Stimulated activated CD8-positive, alpha-beta memory T cell treated with anti-CD3 and anti-CD28 coated beads, Interleukin-7, amount 100 ng/mL, for 24 hours (primary cell): ENCODE measurements at places on chromosomes 2 and 18.

DNA sequence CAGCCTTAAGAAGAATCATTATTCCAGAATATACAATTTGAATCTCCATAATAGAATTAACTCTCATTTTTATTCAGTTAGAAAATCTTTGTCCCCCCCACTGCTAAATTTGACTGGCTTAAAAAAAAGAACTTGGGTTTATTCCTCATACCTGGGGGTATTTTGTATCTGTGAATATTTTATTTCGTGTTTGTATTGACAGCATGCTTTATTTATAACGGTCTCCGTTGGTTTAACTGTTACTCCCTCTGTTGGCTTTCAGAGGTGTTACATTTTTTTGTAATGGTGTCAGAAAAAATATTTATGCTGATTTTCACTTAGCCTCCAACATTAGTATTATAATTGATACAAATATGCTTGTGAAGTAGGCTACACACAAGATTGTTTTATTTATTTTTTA is 109.1 kb downstream of the HAUS1 start:
- DNase-seq = no peak

- no peak for DNase-seq
Measured at GRCh38 chr2:6554466-6554865, 311.2 kb downstream of the CMPK2 start.

DNA sequence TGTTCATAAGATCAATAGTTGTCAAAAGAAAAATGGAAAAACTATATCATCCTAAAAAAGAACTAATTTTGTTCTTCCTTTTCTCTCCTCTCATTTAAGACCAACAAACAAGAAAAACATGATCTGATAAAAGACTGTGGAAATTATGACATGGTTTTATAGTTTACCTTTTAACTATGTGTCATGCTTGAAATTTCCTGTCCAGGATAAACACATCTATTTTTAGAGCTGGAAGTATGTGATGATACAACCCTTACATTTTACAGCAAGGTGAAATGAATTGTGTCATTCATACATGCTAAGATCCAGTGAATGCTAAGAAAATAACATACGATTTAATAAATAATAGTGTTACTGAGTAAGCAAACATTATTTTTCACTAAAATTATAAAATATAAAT is 89.9 kb downstream of the GULP1 start:
- DNase-seq = no peak

DNA sequence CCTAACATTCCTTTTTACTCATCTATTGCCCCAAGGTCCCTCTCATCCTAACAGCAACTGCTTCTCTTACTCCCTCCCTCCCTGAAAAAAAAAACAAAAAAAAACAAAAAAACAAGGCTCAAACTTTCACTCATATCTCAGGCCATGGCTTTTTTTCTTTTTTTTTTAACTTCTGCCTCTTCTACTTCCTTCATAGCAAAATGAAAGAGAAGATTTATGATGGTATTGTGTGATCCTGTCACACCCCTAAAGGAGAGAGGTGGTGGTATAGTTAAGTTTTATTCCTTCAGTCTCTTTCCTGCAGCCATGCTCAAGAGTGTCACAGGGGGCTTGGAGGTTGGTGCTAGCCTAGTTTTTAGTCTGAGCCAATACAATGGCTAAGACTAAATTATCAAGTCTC is 21.5 kb upstream of the EPC2 start:
- DNase-seq = no peak

DNA sequence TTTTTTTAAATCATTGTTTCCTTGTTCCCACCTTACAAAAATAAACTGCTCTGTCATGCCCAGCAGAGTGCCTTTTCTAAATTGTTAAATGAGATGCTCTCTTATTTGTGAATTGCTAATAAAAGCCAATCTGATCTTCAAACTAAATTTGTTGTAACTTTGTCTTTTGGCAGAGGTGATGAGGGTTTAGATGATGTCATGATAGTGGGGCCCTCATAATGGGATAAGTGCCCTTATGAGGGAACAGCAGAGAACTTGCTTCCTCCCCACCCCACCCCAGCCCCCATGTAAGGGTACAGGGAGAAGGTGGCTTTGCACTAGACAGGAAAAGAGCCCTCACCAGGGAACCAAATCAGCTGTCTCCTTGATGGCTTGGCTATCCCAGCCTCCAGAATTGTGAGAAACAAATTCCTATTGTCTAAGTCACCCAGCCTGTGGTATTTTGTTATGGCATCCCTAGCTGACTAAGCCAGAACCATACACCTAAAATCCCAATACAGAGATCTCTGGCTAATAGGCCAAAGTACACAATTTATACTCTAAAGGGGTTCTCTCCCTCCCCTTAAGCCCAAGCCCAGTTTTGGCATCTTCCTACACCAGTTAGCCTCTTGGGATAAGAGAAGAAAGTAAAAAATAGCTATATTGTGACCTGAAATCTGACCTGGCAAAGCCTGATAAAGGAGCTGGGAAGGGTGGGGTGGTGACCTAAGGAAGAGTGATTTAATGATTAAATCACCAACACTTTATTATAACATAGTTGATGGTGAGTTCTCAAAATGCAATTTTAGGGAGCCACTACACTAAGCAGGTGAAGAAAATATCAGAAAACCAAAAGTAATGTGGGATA is 40.3 kb upstream of the HNRNPA3 start:
- no peak for DNase-seq
